Left colon (tissue), 2 donors: ENCODE measurements at places on chromosomes 6 and 20.

DNA sequence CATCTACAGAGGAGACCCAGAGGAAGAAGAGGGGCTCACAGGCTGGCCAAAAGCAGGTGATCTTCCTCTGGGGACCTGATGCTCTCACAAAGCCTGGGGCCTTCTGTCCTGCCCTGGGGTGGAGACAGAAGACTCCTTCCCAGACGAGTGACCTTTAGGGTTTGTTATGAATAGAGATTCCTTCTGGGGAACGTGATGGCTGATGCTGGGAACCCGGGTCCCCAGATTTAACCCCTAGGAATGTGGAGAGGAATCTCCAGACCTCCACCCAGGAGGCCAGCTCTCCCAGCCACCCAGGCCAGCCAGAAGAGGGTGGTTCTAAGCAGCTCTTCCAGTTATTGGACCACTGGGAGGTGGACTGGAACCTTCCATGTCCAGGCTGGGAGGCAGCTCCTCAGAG is 16.8 kb upstream of the CCN5 start:
- DNase-seq = no peak

DNA sequence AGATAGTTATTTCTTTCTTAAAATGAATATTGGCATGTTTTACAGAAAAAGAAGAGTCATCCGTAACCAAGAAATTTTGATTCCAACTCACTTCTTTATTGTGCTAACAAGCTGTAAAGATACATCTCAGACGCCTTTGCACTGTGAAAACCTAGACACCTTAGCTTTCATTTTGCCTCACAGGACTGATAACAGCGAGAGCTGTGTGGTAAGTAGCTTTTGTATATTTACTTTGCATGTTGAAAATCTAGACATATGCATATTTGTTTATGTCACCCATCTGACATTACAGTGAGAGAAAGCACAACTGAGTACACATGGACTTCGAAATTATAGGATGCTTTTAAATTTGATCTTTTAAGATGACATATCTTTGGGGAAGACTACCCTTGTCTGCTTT is 64.7 kb downstream of the CCN2 start:
- no peak for DNase-seq

DNA sequence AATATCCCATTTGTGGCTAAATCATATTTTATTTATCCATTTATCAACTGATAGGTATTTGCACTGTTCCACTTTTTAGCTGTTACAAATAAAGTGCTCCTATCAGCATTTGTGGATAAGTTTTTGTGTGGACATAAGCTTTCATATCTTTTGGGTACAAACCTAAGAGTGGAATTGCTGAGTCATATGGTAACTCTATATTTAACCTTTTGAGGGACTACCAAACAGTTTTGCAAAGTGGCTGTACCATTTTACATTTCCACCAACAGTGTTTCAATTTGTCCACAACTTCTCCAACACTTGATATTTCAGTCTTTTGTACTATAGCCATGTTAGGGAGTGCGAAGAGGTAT is 23.6 kb upstream of the ECHDC1 start:
- DNase-seq = no peak

GRCh38 chr6:1473166-1473565 is 83.8 kb downstream of the FOXF2 start:
- no peak for DNase-seq

GRCh38 chr20:58045579-58045978 is 182.9 kb downstream of the ANKRD60 start:
- no peak for DNase-seq

- no peak for DNase-seq
Observed at GRCh38 chr6:111589366-111589765, 16.3 kb downstream of the TRAF3IP2 start.

- DNase-seq = no peak
Observed at GRCh38 chr6:44800171-44800783, 412.8 kb downstream of the CDC5L start.

GRCh38 chr20:35121186-35121585 is 25.9 kb downstream of the EDEM2 start:
- DNase-seq = no peak

- no peak for DNase-seq
Observed at GRCh38 chr6:128271011-128271410, 249.4 kb downstream of the PTPRK start.

DNA sequence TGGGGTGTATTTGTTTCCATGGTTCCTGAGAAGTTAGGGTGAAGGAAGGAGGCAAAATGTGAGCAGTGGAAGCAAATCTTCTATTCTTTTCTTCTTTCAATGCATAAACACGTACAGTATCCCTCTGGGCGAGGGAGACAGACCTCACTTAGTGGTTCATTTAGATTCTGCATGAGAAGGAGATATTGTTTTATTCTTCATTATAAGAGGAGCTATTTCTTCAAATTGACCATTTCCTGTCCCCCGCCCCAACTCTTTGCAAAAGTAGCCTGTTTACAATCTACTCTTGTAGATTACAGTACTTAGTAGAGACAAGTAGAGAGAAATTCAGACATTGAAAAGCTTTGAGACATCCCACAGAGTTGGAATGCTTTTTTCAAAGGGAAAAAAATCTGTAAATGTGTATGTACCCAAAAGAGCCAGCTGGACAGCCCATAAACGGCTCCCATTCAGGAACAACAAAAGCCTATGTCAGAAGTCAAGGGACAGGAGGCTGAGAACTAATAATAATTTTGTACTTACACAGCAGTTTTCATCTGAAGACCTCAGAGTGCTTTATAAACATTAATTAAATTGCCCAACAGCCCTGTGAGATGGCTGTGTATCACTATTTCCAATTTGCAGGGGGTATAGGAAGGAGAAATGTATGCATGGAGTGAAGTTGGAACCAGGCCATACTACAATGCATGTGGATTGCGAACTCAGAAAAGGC is 23.9 kb downstream of the CD83 start:
- DNase-seq = no peak

DNA sequence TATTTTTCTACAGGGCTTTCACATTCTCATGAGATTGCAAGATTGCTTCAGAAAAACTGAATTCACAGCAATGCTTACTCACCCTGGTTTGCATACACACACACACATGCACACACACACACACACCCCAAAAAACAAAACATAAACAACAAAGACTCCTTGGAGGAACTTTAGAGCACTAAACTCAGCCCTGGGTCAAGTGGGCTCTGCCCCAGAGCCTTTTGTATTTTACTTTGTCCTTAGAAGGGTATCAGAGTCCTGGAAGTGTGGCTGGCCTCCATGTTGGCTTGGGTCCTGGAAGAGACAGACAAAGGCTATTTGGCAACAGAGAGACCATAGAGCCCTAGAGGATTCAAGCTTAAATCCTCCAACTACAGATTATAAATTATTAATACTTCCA is 8.0 kb upstream of the CST9 start:
- no peak for DNase-seq

- DNase-seq = no peak
Observed at GRCh38 chr6:7891078-7891872, 19.3 kb downstream of the TXNDC5 start.

- no peak for DNase-seq
Observed at GRCh38 chr6:101001012-101001411, 119.9 kb upstream of the ASCC3 start.

- no peak for DNase-seq
Observed at GRCh38 chr6:111804627-111805235, 68.5 kb downstream of the FYN start.

DNA sequence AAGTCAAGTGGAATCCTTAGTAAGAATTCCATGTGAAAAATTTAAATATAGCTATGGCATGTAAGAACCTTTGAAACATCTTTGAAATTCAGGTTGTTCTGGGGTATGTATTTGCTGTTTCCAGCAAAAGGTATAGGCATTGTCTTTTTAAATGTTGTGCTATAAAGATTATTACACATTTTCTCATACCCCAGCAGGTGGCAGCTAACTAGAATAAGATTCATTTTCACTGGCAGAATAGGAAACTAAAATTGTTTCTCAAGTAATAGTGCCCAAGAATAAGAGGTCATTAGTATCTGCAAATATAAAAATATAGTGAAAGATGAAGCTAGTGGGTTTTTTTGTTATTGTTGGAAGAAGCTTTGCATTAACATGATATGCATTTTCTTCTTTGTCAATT is 1.8 kb downstream of the GRIK2 start:
- no peak for DNase-seq

DNA sequence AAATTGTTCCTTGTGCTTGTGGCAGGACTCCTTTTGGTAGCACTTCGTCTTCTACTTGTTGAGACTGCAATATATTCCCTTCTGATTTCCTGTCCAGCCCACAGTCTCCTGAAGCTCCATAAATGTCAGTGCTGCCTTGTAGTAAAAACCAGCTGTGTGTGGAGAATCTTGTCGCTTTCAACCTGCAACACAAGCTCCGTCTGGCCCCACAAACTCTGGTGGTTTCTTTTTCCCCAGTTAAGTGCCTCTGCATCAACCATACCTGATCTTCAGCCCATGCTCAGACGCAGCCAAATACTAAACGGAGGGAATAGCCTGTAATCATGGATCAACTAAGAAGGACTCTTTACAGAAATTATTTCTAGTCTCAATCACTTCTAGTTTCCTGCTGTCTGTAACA is 1133.3 kb upstream of the ADGRB3 start:
- DNase-seq = no peak

DNA sequence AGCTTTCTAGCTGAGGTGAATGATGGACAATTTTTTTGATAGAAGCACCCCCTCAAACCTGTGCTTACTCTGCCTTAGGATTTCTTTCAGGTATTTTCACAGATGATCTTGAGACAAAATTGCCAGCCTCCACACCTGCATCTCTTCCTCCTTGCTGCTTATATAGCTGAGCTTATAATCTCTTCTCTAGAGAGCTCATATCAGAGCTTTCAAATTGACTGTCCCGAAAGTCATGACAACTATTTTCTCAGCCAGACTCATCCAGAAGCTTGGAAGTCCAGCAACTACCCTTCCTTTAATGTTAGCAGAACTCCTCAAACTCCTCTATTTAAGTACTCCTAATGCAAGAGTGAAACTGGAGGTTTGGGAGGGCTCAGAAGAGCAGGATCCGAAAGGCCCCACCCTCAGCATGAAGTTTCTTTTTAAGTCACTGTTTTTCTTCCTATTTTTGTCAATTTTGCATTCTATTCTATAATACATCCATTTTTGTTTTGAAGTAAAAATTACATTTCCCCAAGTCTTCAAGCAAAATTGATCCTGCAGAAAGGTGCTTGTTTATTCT is 12.7 kb downstream of the CGA start:
- DNase-seq = no peak

- DNase-seq = no peak
Observed at GRCh38 chr20:38811769-38812168, 6.3 kb downstream of the PPP1R16B start.

DNA sequence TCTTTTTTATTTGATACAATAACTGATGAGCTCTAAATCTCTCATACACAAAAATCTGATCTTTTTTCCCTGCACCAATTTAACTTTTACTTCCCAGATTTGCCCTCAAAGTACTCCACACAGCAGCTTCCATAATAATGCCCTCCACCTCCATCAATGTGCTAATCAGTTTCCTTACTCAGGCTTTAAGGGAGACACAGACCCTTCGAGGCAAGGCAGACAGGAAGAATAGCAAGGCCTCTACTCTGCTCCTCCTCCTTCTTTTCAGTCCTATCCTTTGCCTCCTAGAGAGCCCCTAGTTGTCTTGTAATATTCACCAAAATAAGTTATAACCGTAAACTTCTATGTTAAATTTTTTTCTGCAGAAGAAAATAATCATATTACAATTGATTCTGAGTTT is 444.9 kb upstream of the RNF217 start:
- no peak for DNase-seq

DNA sequence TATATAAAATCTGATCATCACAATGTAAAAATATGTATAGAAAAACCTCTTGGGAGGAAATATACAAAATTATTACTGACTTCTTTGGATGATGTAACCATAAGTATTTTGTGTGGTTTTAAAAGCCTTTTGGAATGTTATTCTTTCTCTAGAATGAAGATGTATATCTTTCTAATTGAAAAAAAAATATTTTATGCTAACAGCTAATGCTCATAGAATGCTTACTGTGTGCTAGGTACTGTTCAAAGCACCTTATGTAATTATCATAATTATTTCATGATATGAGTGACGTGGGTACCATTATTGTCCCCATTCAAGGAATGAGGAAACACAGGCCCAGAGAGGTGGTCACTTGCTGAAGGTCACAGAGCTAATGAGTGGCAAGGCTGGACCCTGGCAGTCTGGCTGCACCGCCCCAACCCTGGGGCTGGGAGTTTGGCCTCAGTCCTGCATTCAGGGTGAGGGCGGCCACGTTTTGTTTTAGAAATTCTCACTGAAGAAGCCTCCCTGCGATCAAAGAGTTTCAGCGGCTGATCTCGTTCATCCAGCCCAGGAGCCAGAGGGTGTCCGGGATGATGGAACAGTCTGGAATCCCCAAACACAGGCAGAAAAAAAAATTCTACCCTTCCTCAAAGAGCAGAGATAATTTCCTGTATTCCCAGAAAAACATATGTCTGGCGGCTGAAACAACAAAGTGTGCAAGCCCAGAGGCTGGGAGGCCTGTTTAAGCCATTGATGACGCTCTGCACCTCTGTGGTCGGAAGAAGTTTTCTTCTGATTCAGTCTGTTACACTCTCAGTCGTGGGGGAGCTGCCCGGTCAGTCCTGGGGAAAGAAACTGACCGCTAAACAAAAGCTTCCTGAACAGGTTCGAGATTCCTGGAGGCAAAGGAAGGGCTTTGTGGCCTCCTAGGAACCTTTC is 37.3 kb downstream of the TFEB start:
- DNase-seq = no peak

DNA sequence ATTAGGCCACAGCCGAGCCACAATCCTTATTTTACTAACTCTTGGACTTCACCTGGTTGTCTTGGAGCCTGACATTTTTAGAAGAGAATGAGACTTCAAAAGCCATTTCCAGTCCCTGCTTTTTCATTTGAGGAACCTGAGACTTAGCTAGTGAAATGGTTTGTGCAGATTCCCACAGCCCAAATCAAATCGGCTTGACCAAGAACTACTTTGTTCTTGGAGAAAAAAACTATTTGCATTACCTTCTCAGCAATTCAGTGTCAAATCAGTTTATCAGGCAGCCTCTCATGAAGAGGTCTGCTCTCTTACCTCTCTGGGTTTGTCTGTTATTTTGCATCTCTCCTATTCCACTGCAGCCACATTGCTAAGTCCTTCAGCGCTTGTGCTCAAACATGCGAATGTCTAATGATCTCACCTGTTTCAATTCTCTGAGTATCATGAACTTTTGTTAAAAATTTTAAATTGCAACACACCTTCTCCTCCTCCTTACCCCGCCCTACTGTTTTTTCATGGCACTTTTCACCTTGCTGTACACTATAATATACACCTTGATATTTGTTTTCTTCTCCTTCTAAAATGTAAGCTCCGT is 573 bp upstream of the IFNGR1 start:
- DNase-seq = no peak
